ENCODE measurements at places on chromosomes 13 and 19.

DNA sequence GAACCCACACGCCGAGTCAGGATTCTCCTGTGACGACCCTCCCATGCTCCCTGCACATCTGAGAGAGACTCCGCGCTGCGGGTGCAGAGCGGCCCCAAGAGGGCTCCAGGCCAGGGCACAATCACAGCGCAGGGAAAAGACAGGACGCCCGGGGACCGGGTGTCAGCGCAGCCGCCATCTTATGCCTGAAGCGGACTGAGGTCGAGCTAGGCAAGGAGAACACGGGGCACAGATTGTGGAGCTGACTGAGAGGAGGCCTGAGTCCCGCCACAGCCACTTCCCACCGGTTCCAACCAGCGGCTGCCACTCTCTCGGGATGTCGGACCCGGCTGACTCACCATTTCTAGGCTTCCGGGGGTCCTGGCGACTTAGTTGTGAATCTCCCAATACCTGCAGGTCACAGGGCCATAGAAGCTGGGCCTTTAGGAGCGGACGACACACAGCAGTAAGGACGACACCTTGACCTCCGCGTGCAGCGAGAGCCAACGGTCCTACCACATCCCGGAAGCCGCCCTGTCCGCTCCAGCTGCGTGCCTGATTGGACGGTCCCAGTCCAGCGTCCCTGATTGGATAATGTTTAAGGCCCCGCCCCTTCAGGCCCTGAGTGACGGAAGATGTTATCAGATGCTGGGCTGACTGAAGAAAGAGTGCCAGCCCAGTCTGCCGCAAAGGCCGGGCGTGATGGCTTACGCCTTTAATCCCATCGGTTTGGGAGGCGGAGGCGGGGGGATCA is at the start of gene ZNF728:
TSS of gene ZNF728 (minus strand) at position 487 of the 733 bp plus-strand sequence. CDS start at position 341, 146 bp downstream.
- DNase-seq = no peak

DNA sequence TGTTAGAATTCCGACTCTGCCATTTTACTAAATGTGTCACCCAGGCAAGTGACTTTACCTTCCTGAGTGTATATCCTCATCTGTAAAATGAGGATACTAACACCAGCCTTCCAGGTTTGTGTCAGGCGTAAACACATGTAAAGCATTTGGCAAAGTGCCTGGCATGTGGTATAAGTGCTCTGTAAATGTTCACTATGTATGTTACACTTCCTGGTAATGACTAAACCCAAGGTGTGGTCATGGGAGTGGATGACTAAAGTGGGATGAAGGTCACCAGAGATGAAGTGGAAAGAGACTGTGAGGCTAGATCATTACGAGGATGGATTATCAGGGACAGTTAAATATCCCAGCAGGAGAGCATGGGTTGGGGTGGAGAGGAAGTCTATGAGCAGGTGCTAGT is 25.6 kb downstream of the DEDD2 start:
- DNase-seq = peak; percentile 26

- no peak for DNase-seq
These were observed 45.3 kb downstream of the CDK8 start for GRCh38 chr13:26299168-26299750.

GRCh38 chr19:15656467-15656866 is 15.8 kb downstream of the CYP4F3 start:
- DNase-seq = no peak

GRCh38 chr13:44148159-44148914 is 225.3 kb upstream of the SERP2 start:
- DNase-seq = no peak

DNA sequence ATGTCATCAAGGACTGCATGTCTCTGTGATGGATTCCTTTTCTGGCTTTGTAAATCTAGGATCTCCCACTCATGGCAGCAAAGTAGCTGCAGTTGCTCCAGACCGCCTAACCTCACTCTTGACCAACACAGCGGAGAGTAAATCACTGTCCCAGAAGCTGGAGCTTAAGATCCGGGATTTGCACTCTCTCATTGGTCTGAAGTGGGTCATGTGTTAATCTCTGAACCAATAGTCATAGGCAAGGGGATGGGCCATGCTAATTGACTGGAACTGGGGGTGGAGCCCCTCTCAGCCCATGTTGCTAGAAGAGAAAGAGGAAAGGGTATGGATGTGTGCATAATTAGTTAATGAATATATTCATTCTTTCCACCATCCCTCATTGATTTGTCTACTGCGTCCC is 34.0 kb downstream of the VAV1 start:
- DNase-seq = no peak

GRCh38 chr19:46373491-46374359 is 26.8 kb downstream of the PPP5C start:
- no peak for DNase-seq
